ENCODE measurements at places on chromosomes 7 and 10. TPM values are rescaled to one million over a fixed set of nuclear protein-coding genes. Genes with fewer than 3 reads are reported as not detected.

Gene TWNK
- 2.9 TPM for total RNA-seq

Gene RTKN2
- 1.3 TPM for total RNA-seq

Gene KCNIP2
- 0.66 TPM for total RNA-seq

Gene ZNF655
- 79.3 TPM for total RNA-seq

Gene CYP2C18
- total RNA-seq = not detected

Gene GIMAP7
- total RNA-seq = 0.15 TPM

Gene SPDYE16
- total RNA-seq = 0.33 TPM

Gene CALD1
- total RNA-seq = 232 TPM

Gene NPFFR1
- total RNA-seq = not detected

Gene TRIL
- total RNA-seq = 0.58 TPM

Gene TRPV5
- total RNA-seq = not detected

Gene AGBL3
- total RNA-seq = 0.83 TPM

Measured in smooth muscle cell of trachea (primary cell).